ENCODE measurements at places on chromosomes 7 and 10. TPM values are rescaled to one million over a fixed set of nuclear protein-coding genes. Genes with fewer than 3 reads are reported as not detected.

FBH1 gene
- polyA plus RNA-seq = 60.9 TPM

DNA sequence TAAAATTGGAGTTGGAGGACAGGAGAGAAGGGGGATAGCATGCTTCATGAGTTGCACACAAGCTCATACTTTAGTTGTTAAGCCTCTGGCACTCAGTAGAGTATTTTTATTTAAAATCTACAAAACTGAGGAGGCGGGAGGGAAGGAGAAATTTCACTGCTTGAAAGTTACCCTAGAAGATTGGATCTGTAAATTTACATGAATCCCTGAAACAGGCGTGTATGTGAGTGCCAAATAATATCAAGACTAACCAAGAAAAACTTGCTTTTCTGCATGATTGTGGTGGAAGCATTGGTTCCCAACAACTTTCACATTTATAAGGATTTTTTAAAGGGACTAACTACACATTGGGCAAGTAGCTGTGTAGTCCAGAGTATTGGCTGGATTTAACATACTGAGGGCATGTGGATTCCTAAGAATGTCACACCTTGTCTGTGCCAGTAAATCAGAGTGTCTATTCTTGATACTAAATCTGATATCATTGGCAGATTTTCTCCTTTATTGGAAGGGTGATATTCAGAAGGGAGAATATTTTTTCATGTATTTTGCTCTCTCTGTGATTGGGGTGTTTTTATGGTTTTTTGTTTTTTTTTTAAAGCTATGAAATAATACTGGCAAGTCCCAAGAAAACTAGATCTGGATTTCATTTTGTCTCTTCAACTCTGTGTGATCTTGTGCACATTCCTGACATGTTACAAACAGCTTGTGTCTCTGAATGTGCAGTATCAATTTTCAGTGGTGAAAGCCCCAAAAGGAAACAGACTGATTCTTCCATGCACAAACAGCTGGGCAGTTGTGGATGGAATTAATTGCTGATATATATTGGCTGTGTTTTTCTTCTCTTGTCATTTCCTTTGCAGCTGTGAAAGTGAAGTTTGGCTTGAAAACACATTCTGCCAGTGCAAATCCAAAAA lies 67.2 kb downstream of the ADD3 start:
- DNase-seq = no peak

GHRHR gene
- polyA plus RNA-seq = not detected

PON2 gene
- polyA plus RNA-seq = 162 TPM

BTBD16 gene
- polyA plus RNA-seq = not detected

GRCh38 chr7:142714375-142714774 lies 34.9 kb upstream of the PRSS1 start:
- no peak for DNase-seq

GRCh38 chr7:154638286-154638685 lies 364.6 kb downstream of the PAXIP1 start:
- no peak for DNase-seq

- DNase-seq = no peak
Measured at GRCh38 chr10:91137822-91138221, 82.6 kb upstream of the PCGF5 start.

DNA sequence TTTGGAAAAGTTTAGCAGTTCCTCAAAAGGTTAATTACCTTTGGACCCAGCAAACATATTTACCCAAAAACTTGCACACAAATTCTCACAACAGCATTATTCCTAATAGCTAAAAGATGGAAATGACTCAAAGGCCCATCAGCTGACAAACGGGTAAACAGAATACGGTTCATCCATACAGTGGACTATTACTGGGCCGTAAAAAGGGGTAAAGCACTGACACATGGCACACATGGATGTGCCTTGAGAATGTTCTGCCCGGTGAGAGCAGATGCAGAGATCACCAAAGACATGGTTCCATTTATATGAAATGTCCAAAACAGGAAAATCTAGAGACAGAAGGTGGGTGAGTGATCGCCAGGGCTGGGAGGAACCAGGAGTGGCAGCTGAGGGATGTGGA lies 95.2 kb upstream of the DNAJB6 start:
- no peak for DNase-seq

- peak; percentile 22 for DNase-seq
Measured at GRCh38 chr7:12244129-12244528, 33.0 kb downstream of the TMEM106B start.

DNA sequence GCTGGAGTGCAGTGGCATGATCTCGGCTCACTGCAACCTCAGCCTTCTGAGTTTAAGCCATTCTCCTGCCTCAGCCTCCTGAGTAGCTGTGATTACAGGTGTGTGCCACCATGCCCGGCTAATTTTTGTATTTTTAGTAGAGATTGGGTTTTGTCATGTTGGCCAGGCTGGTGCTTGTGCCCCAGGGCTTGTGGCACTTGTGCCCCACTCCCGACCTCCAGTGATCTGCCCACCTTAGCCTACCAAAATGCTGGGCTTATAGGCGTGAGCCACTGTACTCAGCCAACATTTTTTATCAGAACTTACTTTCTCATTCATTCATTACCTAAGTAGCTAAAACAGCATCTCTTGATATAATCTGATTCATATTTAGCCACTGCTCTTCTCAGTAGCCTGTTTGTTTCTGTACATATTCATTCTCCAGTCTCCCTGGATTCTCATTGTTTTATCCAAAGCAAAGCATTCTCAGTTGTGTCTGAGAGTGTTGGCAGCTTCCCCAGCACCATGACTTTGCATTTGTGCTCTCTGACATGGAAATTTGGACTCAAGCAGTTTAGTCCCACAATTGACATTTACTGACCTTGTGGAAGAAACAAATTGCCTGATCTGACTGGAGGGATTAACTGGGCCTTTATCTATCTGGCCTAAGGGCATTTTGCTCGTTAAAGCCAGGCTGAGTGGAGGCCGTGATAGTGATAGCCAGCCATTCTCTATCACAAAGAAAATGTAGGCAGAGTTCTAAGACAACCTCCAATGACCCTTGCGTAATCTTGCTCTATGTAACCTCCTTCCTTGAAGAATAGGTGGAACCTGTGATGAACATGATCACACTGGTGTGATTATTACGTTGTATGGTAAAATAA lies 44.9 kb downstream of the AKR1B15 start:
- peak; percentile 10 for DNase-seq

DNA sequence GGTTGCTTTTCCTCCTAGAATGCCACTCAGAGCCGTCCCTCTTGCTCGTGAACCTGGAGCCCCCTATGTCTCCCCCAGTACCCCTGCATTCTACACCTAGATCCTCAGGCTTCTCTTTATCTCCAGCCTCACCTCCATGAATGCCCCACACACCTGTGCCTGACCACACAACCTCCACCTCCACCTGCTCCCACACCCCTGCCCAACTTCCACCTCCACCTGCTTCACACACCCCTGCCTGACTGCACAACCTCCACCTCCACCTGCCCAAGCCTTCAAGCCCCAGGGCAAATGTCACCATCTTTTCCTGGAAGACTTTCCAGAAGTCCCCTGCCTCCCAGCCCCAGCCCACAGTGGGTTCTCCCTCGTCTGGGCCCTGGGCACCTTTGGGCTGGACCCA lies 6.9 kb upstream of the LFNG start:
- DNase-seq = no peak

GRCh38 chr7:28481091-28481926 lies 69.0 kb downstream of the CREB5 start:
- no peak for DNase-seq

- DNase-seq = no peak
Measured at GRCh38 chr10:23432166-23432565, 6.7 kb upstream of the OTUD1 start.

URGCP gene
- polyA plus RNA-seq = 22.9 TPM

DNA sequence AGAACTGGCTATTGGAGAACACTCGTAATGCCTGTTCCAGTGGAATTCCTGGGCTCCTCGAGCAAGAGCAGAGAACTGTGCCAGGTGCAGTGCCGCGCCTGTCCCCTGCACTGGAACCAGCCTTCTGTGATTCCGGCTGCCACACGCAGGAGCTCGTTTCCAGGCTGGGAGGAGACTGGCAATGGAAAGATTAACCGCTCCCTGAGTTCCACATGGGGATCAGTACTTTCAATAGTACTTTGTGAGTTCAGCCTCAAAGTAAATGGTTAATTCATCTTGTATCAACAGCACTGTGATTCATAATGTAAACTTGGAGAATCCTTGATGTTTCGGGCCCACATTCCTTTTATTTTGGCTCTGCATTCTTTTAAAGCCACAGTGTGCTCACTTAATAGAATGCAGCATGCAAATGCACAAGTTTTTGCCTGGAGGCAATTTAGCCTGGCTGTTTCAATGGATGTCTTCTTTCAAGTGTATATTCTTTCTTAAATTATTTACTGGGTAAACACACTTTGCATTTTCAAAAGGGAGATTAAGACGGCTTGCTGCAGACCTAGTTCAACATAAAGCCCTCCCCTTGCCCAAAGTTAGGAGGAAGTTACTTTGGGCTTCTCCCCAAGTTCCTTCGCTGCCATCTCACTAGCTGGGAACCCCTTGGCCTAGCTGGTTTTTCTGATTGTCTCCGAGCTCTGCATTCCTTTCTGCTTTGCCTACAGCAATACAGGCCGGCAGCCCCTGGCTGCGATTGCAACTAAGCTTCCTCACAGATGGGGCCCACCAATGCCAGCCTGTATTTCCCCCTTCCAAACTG lies 138.1 kb upstream of the TCF7L2 start:
- no peak for DNase-seq

DNA sequence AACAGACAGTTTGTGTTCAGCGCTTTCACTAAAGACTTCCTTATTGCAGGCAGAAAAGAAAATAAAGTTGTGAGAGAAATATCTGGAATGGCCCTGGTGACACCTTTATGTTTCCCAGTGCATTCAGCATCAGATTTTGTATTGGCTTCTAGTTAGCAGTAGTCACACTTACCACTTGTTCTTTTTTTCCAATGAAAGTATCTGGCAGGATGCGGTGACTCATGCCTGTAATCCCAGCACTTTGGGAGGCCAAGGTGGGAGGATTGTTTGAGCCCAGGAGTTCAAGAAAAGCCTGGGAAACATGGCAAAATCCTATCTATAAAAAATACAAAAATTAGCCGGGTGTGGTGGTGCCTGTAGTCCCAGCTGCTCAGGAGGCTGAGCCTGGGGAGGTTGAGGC lies 649.6 kb downstream of the LRMDA start:
- no peak for DNase-seq

OPALIN gene
- polyA plus RNA-seq = not detected

DNA sequence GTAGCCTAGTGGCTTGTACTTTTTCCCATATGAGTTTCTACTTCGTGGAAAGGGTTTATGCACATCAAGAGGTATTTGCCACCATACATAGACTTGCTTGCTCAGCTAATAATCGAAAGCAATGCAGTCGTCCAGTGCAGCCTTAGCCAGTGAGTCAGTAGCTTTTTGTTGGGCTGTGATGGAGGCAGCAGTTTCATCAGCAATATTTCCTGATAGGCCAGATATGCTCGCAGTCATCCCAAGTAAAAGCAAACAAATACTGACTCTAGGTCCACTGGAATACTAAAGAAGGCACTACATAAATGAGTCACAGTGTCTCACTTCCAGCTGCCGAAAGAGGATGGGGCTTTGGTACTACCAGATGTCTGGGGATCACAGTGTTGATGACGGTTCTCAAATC lies 2.1 kb upstream of the BNIP3 start:
- DNase-seq = no peak

DNA sequence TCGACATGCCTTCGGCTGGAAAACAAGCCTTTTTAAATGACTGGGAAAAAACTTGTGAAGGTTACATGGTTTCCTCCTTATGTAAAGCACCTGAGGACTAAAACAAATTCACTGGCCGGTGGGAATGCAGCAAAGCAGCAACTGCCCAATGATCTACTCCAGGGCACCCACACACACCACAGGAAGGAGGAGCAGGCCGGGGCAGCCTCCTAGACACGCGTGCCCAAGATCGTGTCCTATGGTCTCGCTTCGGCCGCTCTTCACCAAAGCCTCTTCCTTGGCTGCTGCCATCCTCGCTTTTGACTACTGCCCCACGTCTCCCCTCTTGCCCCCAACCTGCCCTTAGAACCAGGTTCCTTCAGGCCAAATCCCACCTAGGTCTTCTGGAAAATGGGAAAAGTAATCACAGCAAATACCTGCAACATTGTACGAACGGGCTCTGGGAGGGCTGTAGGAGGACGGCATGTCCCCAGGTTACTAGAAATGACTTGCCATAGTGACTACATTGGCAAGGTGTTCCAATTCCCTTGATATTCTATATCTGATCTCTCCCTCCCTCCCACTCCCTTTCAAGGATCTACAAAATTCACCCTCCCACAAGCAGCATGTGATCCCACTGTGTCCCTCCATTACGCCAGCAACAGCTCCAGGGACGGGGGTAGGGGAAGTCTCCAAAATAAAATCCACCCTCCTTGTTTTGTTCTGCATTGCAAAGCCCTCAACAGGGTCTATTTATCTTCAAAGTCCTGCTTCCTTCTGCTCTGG lies 84.9 kb downstream of the RNF216 start:
- DNase-seq = no peak

DNA sequence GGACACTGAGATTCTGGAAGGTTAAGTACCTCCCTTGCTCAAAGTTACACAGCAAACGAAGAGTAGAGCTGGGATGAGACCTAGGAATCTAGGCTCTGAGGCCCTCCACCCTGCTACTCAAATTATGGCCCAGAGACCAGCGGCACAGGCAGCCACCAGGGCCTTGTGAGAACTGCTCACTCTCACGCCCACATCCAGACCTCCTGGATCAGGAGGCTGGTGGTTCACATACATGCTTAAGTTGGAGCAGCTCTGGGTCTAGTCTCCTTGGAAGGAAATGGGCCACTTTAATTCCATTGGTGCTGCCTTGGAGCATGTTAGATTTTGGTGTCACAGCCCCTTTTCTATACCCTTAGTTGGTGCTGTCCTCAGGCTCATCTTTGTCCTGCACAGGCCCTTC lies 41.9 kb downstream of the ADRA2A start:
- no peak for DNase-seq

AKR1E2 gene
- 6.9 TPM for polyA plus RNA-seq

- DNase-seq = no peak
Measured at GRCh38 chr10:83952314-83952713, 187.0 kb upstream of the GHITM start.

GRCh38 chr10:102627736-102628293 lies 16.5 kb upstream of the TRIM8 start:
- DNase-seq = peak; percentile 71

DNA sequence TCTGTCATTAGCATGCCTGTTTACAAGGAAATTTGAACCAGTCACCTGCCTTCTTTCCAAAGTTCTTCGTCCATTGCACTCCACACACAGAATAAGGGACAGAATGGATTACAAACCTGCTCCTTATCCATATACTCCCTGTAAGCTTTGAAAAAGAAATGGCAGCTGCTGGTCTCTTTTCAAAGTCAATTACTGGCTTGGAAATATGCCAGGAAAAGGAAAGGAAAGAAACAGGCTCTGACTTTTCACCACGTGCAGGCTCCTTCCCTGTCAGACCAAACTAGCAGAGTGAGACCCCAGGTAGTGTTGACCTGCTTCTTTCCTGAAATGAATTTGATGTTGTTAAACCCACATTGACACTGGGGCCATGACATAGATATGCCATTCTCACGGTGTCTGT lies 84.5 kb downstream of the LHFPL3 start:
- no peak for DNase-seq

SEMA3D gene
- polyA plus RNA-seq = 48.7 TPM

CHST3 gene
- 6.0 TPM for polyA plus RNA-seq

DNA sequence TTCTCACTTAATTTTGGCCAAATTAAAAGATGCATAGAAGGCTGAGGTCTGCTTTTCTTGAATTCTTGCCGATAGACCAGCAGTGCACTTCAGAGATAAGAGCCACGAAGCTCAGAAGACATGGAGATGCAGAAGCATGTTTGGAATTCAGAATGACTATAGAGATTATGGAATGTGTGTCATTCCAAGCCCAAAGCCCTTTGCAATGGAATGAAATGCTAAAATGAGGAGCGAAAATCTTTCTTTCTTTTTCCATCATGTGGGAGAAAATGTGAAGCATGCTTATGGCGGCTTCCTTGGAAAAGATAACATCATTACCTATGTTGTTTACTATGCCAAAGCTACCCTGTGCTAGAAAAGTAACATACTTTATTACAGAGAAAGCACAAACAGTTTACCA lies 257.0 kb upstream of the RNF32 start:
- no peak for DNase-seq

Measured in SK-N-SH (cell line).